ENCODE measurements at places on chromosomes 13 and 19.

DNA sequence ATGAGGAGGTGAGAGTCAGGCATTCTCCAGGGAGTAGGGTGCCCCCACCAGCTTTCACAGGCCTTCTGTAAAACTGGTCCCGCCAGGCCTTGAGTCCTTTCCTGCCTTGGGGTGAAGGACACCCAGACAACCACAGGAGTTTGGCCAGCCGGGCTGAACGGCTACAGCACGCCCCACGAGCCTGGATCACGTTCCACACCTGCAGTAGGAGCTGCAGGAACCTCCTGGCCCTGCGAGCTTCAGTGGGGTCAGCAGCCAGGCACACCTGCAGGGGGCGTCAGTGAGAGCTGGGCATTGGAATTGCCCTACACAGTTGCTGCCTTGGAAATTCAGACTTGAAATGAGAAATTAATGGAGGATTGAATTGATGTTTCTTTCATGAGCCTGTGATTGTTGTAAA lies 45.7 kb downstream of the COL4A2 start:
- DNase-seq: no peak

- no peak for DNase-seq
These were observed 704.7 kb downstream of the DIAPH3 start for GRCh38 chr13:59458908-59459579.

GRCh38 chr19:33500586-33500985 lies 21.0 kb downstream of the PEPD start:
- DNase-seq: no peak

DNA sequence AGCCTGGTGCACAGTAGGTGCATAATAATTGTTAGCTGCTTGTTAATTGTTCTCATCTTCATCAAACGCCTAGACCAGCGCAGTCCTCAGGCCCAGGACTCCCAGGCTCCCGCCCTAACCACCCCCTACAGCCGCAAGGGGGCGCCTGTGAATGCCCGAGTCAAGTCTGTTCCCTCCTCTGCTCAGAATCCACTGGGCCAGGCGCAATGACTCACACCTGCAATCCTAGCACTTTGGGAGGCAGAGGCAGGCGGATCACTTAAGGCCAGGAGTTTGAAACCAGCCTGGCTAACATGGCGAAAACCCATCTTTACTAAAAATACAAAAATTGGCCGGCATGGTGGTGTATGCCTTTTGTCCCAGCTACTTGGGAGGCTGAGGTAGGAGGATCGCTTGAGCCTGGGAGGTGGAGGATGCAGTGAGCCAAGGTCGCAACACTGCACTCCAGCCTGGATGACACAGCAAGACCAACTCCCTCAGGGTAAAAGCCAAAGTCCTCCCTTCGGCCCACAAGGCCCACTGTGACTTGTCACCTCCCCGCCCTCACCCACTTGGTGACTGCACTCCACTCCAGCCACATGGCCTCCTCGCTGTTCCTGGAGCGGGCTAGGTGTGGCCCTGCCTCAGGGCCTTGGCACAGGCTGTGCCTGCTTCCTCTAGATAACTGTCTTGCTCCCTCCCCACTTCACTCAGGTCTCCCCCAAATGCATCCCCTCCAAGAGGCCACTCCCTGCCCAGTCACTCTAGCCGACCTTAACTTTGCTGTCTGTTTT lies 9.1 kb downstream of the ZNF653 start:
- peak; percentile 67 for DNase-seq

DNA sequence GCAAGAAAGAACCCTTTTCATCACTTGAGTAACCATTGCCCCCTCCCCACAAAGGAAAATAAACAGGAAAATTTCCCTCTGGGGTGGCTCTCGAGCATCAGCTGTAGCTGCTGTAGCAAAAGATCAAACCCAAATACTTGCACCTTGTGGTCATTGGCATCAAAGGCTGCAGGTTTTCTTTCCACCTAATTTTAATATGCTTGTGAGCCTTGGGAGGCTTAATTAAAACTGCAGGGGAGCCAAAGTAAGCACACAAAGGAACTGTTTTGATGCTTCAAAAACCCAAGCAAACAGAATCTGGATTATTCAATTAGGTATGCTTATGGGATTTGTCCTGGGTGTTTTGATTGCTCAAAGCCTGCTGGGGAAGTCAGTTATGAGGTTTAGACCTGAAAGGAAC lies 119.5 kb downstream of the SHISA2 start:
- DNase-seq: no peak
